ENCODE measurements at places on chromosomes 7 and 10.

DNA sequence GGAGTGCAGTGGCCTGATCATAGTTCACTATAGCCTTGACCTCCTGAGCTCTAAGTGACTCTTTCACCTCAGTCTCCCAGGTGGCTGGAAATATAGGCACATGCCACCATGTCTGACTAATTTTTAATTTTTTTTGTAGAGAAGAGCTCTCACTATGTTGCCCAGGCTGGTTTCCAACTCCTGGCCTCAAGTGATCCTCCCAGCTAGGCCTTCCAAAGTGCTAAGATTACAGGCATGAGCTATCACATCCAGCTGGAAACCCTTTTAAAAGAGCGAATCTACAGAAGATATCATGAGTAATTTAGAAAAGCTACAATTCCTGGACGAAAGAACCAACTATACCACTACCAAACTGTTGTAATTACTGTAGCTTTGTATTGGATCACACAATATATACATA is 394.4 kb upstream of the AUTS2 start:
- DNase-seq = no peak
- H3K4me3 ChIP-seq = no peak overlapping the region
- no peak overlapping the region for H3K27ac ChIP-seq
- H3K27me3 ChIP-seq = no peaks in the 10 kb centered on the region
- H3K36me3 ChIP-seq = no peaks in the 10 kb centered on the region

DNA sequence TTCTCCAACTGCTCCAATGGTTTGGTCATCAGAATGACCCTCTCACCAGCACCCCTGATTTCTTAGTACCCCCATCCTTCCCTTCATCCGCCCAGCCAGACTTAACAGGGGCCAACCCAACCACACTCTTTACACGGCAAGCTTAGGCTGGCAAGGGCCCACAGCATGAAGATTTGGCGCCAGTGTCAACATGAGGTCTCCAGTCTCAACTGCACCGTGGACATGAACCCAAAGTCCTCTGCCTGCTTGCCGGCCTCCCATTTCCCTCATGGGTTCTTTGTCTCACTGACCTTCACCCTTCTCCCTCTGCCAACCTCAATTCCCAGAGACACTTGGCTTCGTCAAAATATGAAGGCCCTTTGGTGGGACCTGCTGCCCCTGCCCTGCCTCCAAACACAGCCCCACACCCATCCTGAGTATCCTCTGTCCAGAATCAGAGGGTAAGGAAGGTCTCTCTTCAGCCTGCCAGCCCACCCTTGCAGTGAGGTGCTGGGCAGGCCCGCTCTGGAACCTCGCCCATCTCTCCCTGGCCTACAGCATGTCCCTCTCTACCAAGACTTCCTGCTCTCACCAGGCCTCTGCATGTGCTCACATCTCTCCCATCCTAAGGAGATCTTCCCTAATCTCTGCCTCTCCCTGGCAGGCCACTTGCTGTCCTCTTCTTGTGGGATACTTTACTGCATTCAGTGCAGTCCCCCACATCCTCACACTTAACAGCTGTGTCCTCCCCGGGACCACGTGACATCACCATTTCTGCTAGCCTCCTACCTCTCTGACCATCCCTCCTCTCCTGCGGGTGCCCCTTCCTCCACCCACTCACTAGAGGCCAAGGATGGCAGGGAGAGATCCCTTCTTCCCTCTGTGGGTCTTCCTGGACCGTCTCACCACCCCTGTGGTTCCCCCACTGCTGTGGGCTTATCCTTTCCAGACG is 91.7 kb upstream of the ZMIZ1 start:
- DNase-seq = no peak
- H3K27me3 ChIP-seq = no peaks in the 10 kb centered on the region
- H3K4me1 ChIP-seq = peaks cover 8% of the 10 kb centered on the region
- H3K36me3 ChIP-seq = no peaks in the 10 kb centered on the region
- no peak overlapping the region for H3K4me3 ChIP-seq

DNA sequence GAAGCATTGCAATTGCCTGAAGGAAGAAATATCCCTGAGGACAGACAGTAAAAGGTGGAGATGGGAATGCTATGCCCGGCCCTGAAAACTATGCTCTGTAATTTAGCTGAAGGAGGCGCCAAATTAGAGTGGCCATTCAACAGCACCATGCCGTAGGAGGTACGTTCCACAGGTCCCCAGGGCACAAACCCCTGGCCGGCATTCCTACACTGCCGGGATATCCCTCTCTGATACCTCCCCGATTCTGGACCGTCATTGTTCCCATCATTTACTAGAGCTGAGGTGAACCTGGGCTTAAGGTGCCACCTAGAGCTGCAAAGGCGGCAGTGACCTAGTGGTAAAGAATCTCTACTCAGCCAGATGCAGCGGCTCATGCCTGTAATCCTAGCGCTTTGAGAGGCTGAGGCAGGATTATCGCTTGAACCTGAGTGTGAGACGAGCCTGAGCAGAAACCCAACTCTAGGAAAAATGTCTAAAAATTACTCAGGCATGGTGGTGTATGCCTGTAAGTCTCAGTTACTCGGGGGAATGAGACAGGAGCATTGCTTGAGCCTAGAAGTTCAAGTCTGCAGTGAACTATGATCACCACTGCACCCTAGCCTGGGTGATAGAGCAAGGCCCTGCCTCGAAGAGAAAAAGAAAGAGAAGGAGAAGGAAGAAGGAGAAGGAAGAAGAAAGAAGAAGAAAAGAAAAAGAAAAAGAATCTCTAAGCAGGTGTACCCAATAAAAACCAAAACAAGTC is 53.0 kb upstream of the TNKS2 start:
- H3K4me1 ChIP-seq = no peaks in the 10 kb centered on the region
- H3K27ac ChIP-seq = no peak overlapping the region
- H3K4me3 ChIP-seq = no peak overlapping the region

- no peaks in the 10 kb centered on the region for H3K27me3 ChIP-seq
- DNase-seq = no peak
- no peak overlapping the region for H3K27ac ChIP-seq
- H3K4me1 ChIP-seq = no peaks in the 10 kb centered on the region
- no peak overlapping the region for H3K4me3 ChIP-seq
These were observed 20.2 kb upstream of the SLC35G1 start for GRCh38 chr10:93873420-93874115.

DNA sequence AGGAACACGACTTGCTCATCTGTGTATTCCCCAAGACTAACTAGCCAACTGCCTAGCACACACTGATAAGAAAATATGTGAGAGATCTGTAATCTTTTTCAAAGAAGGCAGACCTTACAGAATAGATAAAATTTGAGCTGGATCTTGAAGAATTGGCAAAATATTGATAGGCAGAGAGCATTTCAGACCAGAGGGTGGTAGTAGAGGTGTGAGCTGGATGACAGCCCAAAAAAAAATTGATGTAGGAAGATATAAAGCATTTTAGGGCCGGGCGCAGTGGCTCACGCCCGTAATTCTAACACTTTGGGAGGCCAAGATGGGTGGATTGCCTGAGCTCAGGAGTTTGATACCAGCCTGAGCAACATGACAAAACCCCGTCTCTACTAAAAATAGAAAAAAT is 1.2 kb upstream of the ZNF746 start:
- DNase-seq = no peak
- H3K4me1 ChIP-seq = peaks cover 19% of the 10 kb centered on the region
- no peaks in the 10 kb centered on the region for H3K27me3 ChIP-seq
- no peak overlapping the region for H3K27ac ChIP-seq
- peaks cover 4% of the 10 kb centered on the region for H3K36me3 ChIP-seq
- no peak overlapping the region for H3K4me3 ChIP-seq

DNA sequence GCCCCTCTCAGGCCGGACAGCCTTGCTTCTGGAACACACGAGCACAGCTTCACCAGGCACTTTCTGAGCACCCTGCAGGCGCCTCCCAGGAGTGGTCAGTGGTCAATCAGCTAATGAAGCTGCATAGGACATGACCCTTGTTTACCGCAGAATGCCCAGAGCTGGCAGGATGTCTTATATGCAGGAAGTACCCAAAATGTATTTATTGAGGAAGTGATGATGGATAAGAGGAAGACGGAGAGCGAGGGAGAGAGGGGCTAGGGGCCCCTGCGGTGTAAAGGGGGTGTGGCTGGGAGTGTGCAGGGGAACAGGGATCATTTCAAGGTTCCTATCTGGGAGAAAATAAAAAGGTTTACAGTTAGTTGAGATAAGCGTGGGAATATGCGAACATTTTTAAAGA is 3.3 kb downstream of the CYP2E1 start:
- no peak overlapping the region for H3K4me3 ChIP-seq
- H3K36me3 ChIP-seq = no peaks in the 10 kb centered on the region
- H3K27me3 ChIP-seq = no peaks in the 10 kb centered on the region
- H3K27ac ChIP-seq = no peak overlapping the region
- H3K4me1 ChIP-seq = peaks cover 14% of the 10 kb centered on the region
- no peak for DNase-seq

DNA sequence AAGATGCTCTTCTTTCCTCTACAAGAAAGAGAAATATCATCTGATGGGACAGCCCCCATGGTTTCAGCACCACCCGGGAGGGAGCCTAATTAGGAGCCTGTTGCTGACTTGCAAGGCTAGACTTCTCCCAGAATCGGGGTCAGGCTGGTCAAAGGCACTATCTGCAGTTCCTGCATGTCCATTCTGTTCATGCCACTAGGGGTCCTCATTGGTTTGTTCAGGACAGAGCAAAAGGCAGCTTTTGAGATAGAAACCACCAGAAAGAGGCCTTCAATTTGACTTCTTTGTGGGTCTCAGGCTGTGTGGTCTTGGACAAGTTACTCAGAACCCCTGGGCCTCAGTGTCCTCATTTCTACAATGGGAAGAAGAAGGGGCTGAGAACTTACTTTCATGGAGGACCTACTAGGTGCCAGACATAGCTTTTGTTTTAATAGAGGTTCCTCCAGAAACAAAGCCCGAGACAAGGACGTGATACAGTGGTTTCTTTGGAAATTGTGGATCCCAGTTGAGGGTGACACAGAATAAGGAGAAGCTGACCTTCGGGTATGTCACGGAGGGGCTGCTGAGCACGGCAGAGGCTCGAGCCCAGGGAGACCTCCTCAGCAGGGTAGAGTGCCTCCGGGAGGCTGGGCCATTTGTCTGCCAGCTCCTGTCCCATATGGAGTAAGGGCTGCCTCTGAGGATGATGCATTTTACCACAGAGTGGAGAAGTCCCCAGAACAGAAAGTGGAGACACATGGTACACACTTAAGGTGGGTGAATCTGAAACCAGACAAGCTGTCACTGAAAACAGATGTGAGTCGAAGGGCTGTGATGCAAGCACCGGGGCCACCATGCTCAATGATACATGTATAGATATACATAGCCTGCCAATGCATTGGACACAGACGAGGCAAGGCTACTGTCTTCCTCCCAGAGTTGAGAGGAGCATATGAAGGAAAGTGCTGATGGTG is 33.1 kb upstream of the NEUROD6 start:
- DNase-seq = no peak
- no peaks in the 10 kb centered on the region for H3K4me1 ChIP-seq
- no peak overlapping the region for H3K4me3 ChIP-seq
- H3K27me3 ChIP-seq = no peaks in the 10 kb centered on the region
- H3K36me3 ChIP-seq = no peaks in the 10 kb centered on the region

DNA sequence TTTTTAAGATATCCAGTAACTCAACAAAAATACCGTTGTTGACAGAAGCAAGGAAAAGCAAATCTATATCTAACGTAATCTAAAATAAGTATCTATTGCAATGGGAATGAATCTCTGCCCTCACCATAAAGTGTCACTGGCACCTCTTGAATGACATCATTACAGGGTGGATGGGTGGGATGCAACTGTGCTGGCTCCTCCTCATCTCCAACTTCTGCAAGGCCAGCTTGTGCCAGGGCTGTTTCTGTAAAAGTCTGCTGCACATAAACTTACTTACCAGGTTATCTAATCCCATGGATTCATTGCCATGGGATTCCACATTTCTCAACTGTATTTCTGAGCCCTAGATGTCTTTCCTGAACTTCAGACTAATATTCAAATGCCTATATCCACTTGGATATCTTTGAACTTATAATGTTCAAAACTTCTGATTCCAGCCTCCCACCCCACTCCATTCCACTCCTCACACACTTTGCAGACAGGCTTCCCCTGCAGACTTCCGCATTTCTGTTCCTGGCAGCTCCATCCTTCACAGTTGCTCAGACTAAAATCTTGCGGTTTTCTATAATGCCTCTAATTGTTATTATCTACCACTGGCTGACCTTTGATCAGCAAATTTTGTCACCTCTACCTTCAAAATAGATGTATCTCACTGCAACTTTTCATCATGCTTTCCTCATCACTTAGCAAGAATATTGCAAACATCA is 10.7 kb downstream of the FGL2 start:
- no peaks in the 10 kb centered on the region for H3K27me3 ChIP-seq
- H3K4me3 ChIP-seq = no peak overlapping the region
- H3K27ac ChIP-seq = no peak overlapping the region
- H3K36me3 ChIP-seq = no peaks in the 10 kb centered on the region
- no peak for DNase-seq
- peaks cover 7% of the 10 kb centered on the region for H3K4me1 ChIP-seq

DNA sequence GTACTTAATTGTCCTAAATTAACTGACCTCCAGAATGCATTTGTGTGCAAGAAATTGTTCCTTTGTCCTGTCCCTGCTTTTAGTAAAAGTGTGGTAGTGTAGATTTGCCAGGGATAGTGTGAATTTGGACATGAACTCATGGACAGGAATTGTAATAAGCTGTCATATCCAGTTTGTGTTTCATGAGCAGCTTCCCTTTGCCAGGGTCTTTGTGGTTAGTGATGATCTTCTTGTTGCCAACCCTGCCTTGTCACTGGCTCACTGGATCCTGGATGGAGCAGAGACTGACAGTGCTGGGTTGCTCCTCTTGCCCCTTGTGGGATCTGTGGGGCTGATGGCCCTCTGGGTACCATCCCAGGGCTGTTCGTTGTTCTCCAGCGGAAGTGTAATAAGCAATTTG is 110.1 kb downstream of the CCNY start:
- no peaks in the 10 kb centered on the region for H3K27me3 ChIP-seq
- H3K4me1 ChIP-seq = peaks cover 30% of the 10 kb centered on the region
- H3K27ac ChIP-seq = no peak overlapping the region
- H3K36me3 ChIP-seq = no peaks in the 10 kb centered on the region
- no peak for DNase-seq

GRCh38 chr10:123573236-123574108 is 92.7 kb upstream of the GPR26 start:
- H3K36me3 ChIP-seq = no peaks in the 10 kb centered on the region
- no peaks in the 10 kb centered on the region for H3K4me1 ChIP-seq

- H3K27ac ChIP-seq = no peak overlapping the region
- DNase-seq = no peak
- no peaks in the 10 kb centered on the region for H3K4me1 ChIP-seq
These were observed 7.5 kb upstream of the ARHGAP22 start for GRCh38 chr10:48612236-48612943.
